ENCODE measurements at places on chromosomes 2 and 18.

- DNase-seq, result no peak
Measured at GRCh38 chr2:101362777-101363176, 24.5 kb downstream of the CREG2 start.

- DNase-seq, result no peak
Measured at GRCh38 chr2:11032396-11032795, 120.7 kb downstream of the KCNF1 start.

GRCh38 chr2:151020411-151020810, 241.3 kb downstream of the RBM43 start:
- no peak for DNase-seq

- no peak for DNase-seq
Measured at GRCh38 chr18:62935994-62936393, 220.7 kb downstream of the PHLPP1 start.

DNA sequence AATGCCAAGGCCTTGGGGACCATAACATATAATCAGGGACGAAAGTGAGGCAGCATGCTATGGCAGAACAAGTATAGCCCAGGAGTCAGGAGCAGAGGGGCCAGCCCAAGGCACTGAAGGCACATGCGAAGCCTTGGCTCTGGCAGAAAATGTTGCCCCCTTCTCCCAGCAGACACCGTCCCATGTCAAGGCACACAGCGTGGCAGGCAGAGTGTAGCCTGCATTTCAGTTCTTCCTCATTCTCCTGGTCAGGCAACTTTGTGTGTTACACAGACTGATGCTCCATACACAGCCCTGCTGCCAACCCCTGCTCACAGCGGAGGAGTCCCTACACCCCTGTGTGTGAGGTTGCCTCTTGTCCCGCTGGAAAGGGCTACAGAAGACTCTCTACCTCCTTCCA, 480.8 kb downstream of the BCL11A start:
- DNase-seq, result no peak

- no peak for DNase-seq
Measured at GRCh38 chr2:183505911-183506310, 381.7 kb downstream of the NUP35 start.

GRCh38 chr2:168217920-168218319, 29.5 kb downstream of the STK39 start:
- no peak for DNase-seq

GRCh38 chr2:204051476-204051875, 114.9 kb downstream of the ICOS start:
- no peak for DNase-seq

DNA sequence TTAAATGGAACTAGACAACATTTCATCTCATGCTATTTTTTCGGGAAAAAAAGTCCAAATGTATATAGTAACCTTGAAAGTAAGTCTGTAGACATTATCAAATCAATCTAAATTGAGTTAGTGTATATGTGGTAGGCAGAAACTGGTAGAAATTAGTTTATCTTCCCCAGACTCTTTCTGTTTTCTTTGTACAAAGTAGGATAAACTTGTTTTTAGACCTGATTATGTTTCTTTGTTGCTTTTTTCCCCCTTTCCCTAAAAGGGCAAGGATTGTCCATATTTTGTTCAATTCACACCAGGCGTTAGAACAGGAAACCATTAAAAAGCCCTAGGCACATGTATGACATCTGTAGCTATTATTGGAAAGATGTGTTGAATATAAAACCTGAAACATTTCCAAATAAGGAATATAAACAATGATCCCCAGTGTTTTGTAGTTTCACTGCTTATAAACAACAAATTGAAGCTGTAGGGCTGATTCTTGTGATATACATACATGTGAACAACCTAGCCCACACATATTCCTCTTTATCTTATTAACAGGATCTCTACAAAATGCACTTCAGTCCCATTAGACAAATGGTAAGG, 528.3 kb downstream of the PARD3B start:
- no peak for DNase-seq

GRCh38 chr2:239475161-239476028, 74.6 kb upstream of the HDAC4 start:
- no peak for DNase-seq

GRCh38 chr2:142140434-142140845, 9.6 kb upstream of the LRP1B start:
- no peak for DNase-seq

DNA sequence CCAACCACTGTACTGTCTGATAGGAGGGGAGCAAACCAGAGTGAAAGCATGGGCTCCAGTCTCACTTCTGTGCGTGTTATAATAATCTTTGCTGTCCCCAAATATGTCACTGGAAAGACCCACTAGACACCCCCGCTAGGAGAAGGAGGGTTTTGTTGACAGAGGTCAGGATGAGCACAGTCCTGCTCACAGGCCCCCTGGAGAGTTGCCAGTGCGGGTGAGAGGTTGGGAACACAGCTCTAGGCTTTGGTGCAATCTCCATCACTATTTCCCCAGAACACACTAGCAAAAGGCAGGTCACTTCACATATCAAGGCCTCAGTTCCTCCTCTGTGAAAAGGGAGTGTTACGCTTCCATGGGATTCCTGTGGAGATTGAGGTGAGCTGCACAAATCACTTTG, 9.7 kb downstream of the XDH start:
- DNase-seq, result no peak

DNA sequence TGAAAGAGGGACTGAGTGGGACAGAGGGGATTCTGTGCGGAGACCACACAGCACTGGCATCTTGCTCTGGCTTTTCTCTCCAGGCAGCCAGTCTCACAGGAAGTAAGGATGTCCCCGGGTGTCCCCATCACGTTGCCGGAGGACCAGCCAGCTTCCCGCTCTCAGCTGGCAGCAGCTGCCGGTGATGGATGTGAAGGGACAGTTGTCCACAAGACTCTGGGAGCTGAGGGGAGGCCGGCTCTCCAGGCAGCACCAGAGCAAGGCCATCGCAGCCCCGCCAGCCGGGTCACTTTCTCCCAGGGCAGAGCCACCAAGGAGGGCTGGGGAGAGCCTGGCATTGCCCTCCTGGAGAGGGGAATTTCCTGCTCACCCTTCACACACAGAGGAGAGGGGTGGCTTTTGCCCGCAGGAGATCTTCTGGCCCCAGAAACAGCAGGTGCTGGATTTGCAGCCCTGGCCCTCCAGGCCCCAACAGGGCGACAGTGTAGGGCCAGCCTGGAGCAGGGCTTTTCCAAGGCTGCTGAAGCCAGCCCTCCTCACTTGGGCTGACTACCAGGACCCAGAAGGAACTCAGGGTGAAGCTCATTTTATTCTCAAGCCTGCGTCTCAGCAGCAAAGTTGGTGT, 24.0 kb upstream of the B3GNT7 start:
- no peak for DNase-seq

GRCh38 chr2:144515696-144516410, 4.1 kb downstream of the ZEB2 start:
- DNase-seq, result no peak

GRCh38 chr2:120831891-120832290, 96.2 kb downstream of the GLI2 start:
- no peak for DNase-seq

DNA sequence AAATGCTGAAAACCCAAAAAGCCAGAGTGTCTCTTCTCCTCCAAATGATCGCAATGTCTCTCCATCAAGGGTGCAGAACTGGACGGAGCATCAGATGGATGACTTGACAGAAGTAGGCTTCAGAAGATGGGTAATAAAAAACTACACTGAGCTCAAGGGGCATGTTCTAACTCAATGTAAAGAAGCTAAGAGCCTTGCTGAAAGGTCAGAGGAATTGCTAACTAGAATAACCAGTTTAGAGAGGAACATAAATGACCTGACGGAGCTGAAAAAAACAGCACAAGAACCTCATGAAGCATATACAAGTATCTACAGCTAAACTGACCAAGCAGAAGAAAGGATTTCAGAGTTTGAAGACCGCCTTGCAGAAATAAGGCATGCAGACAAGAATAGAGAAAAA, 9.7 kb upstream of the POLE4 start:
- no peak for DNase-seq

GRCh38 chr2:97702731-97703470, 10.5 kb upstream of the ZAP70 start:
- DNase-seq, result no peak

- no peak for DNase-seq
Measured at GRCh38 chr2:239079671-239080294, 231.9 kb downstream of the TWIST2 start.

DNA sequence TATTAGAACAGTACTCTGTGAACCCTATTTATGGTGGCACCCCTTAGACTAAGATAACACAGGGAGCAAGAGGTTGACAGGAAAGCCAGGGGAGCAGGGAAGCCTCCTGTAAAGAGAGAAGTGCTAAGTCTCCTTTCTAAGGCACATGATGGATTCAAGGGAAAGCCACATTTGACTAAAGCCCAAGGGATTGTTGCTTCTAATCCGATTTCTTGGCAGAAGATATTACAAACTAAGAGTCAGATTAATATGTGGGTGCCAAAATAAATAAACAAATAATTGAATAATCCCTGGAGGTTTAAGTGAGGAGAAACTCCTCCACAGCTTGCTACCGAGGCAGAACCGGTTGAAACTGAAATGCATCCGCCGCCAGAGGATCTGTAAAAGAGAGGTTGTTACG, 333.2 kb downstream of the SOX11 start:
- no peak for DNase-seq

DNA sequence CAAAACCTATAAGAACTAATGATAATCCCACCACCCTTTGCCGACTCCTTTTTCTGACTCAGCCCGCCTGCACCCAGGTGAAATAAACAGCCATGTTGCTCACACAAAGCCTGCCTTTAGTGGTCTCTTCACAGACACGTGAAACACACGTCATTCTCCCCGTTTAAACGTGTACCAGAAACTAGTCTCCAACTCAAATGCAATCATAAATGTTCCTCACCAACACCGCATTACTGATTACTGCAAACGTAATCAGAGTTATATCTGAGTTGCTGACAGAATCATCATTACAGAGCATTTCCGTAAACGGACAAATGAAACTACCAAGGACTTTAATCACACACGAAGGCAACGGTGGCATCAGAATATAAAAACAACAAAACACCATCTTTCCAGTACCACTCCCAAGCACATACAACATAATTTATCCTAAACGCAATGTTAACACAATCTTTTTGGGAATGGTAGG, 1.9 kb downstream of the CLK1 start:
- peak; percentile 46 for DNase-seq

- DNase-seq, result no peak
Measured at GRCh38 chr18:64807560-64807959, 658.7 kb upstream of the LINC00305 start.

DNA sequence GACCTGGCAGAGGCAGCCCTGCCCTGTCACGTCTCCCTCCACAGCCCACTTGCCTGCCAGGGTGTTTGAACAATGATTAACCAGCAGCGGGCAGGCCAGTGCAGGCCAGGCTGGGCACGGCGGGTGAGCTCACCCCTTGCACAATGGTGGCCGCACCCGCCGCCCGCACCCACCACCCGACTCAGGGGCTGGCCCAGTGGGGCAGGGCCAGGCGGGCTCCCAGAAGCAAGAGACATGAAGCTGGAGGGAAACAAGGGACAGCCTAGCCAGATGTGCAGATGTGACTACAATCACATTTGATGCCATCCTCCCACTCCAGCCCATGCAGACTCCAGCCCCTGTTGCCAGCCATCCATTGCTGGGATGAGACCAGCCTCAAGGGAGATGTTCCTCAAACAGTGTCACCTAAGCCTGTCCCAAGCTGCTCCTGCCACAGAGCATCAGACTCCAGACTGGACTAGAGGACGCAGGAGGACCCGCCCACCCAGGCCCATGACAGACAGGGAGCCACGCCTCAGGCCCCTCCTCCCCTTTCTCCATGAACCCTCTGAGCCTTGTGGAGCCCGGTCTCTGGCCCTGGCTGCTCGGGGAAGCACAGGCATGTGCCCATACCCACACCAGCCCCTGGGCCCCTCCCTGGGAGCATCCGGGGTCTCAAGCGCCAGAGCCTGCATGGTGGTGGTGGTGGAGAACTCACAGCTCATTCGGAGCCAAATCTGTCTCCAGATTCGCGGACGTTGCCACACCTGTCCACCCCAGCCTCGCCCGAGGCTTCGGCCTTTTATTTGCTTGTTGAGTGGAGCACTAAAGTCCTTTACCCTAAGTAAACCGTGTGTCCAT, 45.0 kb downstream of the SDC1 start:
- no peak for DNase-seq

DNA sequence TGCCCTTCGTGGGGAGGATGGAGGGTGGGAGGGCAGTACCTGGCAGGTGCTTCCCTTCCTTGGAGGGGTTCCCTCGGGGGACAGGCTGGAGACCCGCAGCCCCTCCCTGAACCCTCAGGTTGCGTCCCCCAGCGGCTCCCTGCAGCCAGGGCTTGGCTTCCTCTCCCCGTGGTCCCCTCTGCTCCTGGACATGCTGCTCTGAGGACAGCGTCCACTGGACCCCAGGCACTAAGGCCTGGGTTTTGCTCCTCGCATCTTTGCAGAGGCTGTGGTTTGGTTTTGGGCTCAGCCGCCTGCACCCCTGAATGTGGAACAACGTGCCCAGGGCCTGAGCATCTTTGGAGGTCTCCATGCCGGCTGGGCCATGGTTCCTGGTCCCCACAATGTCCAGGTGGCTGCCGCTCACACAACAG, 133.5 kb downstream of the PTGR3 start:
- DNase-seq, result no peak

DNA sequence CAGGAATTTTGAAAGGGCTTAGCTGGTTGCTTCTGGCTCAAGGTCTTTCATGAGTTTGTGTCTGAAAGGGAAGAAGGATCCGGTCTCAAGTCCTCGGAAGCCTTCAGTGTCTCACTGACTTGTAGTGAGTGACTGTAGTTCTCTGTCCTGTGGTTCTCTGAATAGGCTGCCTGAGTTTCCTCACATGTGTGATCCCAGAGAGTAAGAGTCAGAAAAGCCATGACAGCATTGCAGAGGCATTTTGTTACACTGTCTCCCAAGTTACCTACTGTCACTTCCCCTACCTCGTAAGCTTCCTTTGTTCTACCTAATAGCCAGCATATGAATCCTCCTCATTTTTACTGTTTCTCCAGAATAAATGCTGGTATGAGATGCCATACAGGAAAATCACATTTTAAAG, 709.1 kb upstream of the CHAC2 start:
- no peak for DNase-seq

- no peak for DNase-seq
Measured at GRCh38 chr2:12685145-12685544, 31.6 kb upstream of the TRIB2 start.

GRCh38 chr2:108106731-108107130, 120.4 kb downstream of the SLC5A7 start:
- DNase-seq, result no peak

GRCh38 chr18:66124394-66124793, 373.6 kb downstream of the CDH7 start:
- DNase-seq, result no peak

- no peak for DNase-seq
Measured at GRCh38 chr2:235978022-235978421, 190.2 kb downstream of the GBX2 start.

GRCh38 chr18:43789234-43790000, 512.1 kb upstream of the SYT4 start:
- DNase-seq, result no peak

DNA sequence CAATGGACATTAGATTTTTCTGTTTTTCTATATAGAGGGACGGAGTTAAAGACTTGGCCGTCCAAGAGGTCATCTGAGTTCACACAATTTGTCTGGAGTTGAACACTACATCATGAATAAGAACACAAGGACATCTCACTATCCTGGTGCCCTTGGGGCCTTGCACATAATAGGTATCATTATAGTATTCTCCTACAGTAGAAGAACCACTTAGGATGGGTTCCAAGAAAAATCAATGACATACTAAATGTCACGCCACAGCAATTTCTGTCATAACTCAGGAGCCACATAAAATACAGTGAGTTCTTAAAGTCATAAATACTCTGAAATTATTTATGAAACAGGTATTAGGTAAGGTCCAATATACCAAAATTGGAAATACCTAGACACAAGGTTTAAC, 154.4 kb downstream of the NCKAP5 start:
- no peak for DNase-seq

Data from activated T-cell treated with anti-CD3 and anti-CD28 coated beads for 4 hours (primary cell).